ENCODE measurements at places on chromosomes 1 and 21. TPM values are rescaled to one million over a fixed set of nuclear protein-coding genes. Genes with fewer than 3 reads are reported as not detected.

GJA9 gene
- not detected for total RNA-seq

RBM11 gene
- total RNA-seq, result not detected

SLC25A34 gene
- total RNA-seq, result 13.0 TPM

P3R3URF gene
- not detected for total RNA-seq

ALPL gene
- total RNA-seq, result 14.9 TPM

IPP gene
- total RNA-seq, result 13.7 TPM

LBR gene
- 13.7 TPM for total RNA-seq

PRKAA2 gene
- 9.1 TPM for total RNA-seq

DCDC2B gene
- not detected for total RNA-seq

GJA8 gene
- not detected for total RNA-seq

FMO5 gene
- total RNA-seq, result 2.6 TPM

TENT5C gene
- not detected for total RNA-seq

FCRL5 gene
- not detected for total RNA-seq

GPR37L1 gene
- not detected for total RNA-seq

CELA2A gene
- total RNA-seq, result not detected

KRTAP26-1 gene
- not detected for total RNA-seq

TLR5 gene
- 2.3 TPM for total RNA-seq

KIF26B gene
- total RNA-seq, result 0.83 TPM

ZNF697 gene
- total RNA-seq, result 2.7 TPM

All from myocyte (in vitro differentiated cells).